Small intestine (tissue), 16 donors: ENCODE measurements at places on chromosomes 5 and 9. TPM values are rescaled to one million over a fixed set of nuclear protein-coding genes. Genes with fewer than 3 reads are reported as not detected.

LECT2 gene
- not detected for polyA plus RNA-seq

SMIM3 gene
- polyA plus RNA-seq = 24.6 TPM

DNA sequence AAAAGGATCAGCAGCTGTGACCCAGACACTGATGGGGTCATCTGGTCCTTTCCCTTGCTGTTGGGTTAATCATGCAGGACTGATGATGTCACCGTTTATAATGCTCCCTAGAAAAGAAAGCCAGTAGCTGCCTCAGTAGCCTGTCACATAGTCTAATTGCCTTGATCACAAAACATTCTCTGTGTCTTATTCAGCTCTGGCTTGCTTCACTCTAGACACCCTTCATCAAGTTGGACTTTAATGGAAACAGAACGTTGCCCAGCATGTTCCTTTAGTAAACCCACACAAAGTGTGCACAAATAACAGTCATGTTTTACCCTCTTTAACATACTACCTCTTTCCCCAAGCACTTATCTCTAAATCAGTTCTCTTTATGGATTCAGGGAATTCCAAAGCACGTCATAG lies 170.8 kb downstream of the SGCD start:
- no peak for DNase-seq

GRCh38 chr9:76701441-76702039 lies 62.7 kb upstream of the PCA3 start:
- no peak for DNase-seq

- no peak for DNase-seq
Observed at GRCh38 chr5:143642791-143643190, 169.2 kb upstream of the HMHB1 start.

GRCh38 chr5:106875591-106876297 lies 795.0 kb downstream of the EFNA5 start:
- peak; percentile 4 for DNase-seq

DNA sequence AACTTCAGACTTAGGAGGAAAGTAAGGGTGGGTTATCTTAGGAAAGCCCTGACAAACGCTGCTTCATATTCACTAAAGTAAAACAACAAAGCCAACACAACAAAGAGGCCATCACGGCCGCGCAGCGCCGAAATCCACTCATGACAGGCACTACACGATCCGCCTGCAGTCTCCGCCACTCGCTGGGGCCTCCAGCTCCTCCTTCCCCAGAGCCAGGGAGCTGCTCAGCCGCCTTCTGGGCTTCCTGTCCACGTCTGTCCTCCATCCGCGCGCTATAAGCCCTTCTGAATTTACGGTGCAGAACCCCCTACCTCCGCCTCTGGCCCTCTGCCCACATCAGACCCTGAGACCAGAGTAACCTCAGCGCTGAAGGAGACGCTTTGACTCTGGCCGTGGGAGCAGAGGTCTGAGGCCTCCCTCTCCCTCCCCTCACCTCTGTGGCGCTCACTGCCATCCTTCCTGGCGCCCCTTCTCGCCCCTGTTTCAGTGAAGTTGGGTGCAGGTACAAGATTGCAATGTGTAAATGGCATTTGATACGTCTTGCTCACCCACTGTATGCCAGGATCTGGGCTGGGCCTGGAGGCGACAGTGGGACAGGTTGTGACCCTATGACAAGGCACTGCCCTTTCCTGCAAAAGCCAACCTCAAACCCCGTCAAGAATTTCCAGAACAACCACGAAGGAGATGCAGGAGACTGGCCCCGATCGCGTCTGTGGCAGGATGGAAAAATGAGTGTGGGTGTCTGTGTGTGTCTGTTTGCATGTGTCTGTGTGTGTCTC lies 74.9 kb upstream of the PHYKPL start:
- DNase-seq = no peak

DNA sequence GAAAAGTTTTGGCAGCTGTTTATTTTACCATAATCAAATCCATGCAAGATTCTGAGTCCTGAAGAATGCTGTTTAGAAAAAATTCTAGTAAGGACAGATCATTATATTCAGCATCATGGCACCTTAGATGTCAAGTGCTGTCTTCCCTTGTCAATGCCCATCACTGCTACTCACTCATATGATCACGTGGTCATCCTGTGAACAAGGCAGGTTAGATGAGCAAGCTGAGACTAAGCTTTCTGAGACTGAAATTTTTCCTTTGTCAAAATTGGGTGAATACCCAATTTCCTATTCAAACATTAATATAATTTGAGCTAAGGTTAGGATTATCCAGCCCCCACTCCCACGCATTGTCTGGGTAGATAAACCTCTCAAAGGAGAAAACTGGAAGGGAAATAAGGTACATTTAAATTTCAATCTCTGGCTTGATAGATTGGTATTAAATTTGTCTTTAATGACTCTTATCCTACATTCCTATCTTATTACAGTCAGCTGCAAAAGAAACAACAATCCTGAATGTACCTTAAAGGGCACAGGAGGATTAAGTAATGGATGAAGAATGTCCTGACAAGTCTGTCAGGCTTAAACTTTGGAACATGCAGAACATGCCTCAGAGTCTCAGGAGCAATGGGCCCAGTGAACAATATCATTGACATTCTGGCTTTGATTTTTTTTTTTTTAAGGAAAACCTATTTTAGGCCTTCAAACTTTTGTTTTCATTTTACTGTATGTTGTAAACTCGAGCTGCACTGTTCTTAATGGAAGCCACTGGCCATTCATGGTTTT lies 148.7 kb upstream of the RANBP3L start:
- no peak for DNase-seq

DNA sequence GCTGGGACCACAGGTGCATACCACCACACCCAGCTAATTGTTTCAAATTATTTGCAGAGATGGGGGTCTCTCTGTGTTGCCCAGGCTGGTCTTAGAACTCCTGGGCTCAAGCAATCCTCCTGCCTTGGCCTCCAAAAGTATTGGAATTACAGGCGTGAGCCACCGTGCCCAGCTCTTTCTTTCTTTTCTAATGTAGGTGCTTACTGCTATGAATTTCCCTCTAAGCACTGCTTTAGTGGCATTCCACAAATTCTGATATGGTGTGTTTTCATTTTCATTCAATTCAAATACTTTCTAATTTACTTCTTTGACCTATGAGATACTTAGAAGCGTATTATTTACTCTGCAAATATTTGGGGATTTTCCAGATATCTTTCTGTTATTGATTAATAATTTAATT lies 14.9 kb downstream of the HMGXB3 start:
- no peak for DNase-seq

DNA sequence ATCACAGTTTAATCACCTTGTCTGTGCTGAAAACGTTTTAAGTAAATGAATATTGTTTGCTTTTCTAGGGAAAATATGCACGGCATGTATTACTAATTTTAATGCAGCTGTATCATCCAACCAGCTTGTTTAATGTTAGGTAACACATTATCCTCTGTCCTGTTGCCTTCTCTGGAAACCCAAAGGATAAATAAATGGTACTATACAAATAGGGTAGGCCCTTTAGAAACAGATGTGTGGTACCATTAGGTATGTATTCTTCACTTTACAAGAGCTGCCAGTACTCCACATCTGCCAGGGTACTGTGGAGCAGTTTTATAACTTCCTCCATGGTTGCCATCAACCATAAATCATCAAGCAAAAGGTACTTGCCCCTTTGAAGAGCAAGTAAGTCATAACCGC lies 42.9 kb downstream of the FAF2 start:
- no peak for DNase-seq

GRCh38 chr5:12292610-12293204 lies 388.5 kb upstream of the CTNND2 start:
- peak; percentile 6 for DNase-seq

- DNase-seq = no peak
Observed at GRCh38 chr5:138336952-138337684, 948 bp upstream of the FAM53C start.

DNA sequence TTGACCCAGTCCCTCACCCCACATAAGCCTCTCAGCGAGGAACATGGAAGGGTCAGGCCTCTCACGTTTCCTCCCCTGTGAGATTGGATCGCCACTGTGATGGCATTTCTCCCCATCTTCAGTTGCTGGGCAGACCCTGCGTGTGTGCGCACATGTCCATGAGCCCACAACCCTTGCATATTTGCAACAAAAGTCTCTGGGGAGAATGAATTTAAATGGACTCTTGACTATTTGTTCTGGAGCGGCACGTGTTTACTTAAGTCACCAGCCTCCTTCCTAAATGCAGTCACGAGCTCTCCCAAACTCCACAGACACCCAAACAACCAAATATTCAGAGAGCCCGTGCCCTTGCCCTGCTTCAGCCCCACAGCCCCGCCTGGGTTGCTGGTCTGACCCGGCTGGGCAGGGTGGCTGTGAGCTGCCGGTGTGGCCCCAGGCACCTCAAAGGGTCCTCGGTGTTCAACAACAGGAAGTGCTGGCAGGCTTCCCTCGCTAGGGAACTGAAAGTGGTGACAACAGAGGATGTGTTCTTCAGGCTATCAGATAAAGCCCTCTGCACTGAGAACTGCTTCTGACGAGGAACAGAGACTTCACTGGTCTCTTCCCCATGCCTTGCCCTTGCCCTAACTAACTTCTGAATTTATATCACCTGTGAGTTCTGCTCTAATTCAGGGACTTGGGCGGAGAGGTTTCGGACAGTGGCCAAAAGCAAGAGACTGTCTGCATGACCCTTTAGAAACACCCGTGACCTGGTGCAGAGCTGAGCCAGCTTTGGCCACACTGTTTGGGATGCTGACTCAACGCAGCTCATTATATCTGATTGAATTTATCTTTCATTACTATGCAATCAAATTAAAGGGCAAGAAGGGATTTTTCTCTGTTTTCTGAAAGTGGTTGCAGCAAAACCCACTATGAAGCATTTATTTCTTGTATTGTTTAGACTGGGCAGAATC lies 19.2 kb upstream of the CD180 start:
- DNase-seq = peak; percentile 69

DNA sequence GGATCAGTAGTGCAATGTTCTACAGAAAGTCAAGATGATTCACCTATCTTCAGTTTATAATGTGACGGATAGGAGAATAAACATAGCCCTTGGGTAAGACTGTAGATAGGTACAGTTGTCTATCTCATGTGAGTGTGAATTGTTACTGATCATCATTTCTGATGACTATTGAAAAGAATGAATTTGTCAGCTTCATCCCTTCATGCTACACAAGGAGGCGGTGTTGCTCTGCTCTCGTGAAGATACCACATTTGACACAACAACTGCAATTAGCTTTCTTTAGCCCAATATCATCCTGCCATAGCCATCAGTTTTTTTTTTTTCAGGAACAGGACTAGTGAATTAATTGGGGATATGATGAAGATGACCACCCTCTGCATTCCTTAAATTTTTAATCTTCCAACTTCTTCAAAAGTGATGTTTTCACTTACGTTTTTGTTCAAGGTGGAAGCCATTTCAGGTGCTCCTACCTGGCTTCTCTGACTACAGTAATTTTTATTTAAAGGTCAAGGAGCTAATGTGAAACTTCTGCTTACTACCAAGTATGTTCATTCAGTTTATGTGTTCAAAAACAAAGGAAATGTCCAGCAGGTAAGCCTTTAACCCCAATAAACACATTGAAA lies 152.9 kb upstream of the MOCS2 start:
- DNase-seq = no peak

- DNase-seq = no peak
Observed at GRCh38 chr9:127518091-127518856, 67.0 kb downstream of the LRSAM1 start.

GRCh38 chr5:73378765-73379164 lies 69.8 kb downstream of the FOXD1 start:
- no peak for DNase-seq

GRCh38 chr9:84224246-84224645 lies 116.3 kb downstream of the SLC28A3 start:
- no peak for DNase-seq

- peak; percentile 32 for DNase-seq
Observed at GRCh38 chr5:96256795-96257470, 176.1 kb downstream of the PCSK1 start.

DNA sequence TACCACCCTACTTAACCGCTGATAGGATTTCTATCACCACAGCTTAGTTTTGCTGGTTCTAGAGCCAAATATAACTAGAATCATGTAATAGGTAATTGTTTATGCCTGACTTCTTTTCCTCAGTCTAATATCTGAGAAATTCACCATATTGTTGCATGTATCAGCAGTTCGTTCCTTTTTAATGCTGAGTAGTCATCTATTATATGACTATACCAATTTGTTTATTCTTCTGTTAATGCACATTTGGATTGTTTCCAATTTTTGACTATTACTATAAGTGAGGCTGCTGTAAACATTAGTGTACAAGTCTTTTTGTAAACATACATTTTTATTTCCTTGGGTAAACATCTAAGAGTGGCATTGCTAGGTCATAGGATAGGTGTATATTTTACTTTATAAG lies 25.9 kb downstream of the CSNK1G3 start:
- no peak for DNase-seq
